NCI-H2107 (cell line): ENCODE measurements at places on chromosomes 12 and 14.

GRCh38 chr12:60052483-60052882 is 456.7 kb downstream of the SLC16A7 start:
- DNase-seq, result no peak

- DNase-seq, result no peak
Observed at GRCh38 chr14:50469982-50470381, 62.4 kb downstream of the MAP4K5 start.

- no peak for DNase-seq
Observed at GRCh38 chr12:24743941-24744793, 204.7 kb downstream of the BCAT1 start.

DNA sequence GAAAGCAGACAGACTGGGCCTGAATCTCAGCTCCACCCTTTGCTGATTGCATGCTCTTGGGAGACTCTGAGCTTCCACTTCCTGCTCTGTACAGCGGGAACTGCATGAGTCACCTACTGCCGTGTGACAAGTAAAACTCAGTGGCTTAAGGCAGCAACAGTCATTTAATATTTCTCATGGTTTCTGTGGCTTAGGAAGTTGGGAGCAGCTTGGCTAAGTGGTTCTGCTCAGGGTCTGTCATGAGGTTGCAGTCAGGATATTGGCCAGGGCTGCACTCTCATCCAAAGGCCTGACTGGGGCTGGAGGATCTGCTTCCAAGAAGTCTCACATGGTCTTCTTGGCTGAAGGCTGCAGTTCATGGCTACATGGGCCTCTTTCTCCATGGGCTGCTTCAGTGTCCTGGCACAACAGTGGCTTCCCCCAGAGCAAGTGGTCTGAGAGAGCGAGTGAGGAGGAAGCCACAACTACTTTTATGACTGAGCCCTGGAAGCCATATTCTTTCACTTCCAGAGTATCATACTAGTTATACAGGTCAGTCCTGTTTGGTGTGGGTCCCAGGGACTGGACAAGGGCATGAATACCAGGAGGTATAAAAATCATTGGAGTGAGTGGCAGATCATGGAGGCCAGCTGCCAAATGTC is 49.7 kb downstream of the FAM222A start:
- DNase-seq, result no peak

GRCh38 chr14:32129124-32129523 is 52.0 kb downstream of the ARHGAP5 start:
- no peak for DNase-seq

DNA sequence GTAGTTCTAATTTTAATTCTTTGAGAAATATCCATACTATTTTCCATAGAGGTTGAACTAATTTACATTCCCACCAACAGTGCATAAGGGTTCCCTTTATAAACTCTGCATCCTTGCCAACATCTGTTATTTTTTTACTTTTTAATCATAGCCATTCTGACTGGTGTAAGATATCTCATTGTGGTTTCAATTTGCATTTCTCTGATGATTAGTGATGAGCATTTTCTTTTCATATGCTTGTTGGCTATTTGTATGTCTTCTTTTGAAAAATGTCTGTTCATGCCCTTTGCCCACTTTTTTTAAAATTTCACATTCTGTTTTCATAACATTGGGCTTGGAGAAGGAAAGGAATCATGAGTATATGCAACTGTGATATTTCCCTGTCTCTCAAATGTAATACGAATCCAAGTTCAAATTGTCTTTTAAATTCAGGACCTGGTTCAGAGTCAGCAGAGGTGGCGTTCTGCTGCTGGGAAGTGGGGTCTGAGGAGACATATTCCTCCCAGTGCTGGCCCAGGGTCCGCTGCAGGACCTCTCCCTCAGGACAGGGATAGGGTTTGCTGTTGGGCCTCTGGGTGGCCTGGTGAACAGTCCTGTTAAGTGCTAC is 81.2 kb upstream of the ETV6 start:
- DNase-seq, result no peak

- DNase-seq, result no peak
Observed at GRCh38 chr12:52147367-52147963, 44.3 kb downstream of the KRT80 start.

- no peak for DNase-seq
Observed at GRCh38 chr12:85253853-85254252, 26.2 kb upstream of the ALX1 start.

DNA sequence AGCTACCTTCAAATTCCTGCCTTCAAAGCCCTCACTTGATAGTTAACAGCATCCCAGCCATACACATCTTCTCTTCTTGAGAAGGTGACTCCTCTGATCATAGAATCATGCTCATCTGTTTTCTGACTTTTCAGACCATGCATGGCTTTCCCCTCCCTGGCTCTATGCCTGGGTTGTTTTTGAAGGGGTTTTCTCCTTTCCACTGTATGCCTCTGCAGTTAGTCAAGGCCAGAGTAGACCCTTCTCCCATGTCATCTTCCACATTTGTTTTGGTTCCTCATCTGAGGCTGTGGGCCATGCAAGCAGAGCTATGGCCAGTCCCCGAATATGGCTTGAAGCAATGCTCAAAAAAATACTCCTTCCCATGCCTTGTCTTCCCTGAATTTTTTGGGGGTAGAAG is 14.3 kb upstream of the MCRS1 start:
- DNase-seq, result no peak

DNA sequence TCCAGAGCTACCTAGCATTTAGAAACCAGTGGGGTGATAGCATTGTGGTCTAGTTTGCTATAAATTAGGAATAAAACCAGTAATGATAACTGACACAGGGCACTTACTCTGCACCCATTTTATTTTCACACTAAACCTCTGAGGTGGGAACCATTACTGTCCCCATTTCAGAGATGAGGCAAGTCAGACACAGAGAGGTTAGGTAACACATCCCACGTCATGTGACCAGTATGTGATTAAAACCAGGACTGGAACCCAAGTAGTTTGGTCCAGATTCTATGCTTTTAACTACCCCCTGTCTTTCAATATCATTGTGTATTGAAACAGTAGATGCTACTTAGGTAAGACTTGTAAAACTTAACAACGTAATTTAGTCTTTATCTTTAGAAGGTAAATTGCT is 110.2 kb downstream of the PLXNC1 start:
- DNase-seq, result no peak

- no peak for DNase-seq
Observed at GRCh38 chr12:12017135-12017581, 53.6 kb upstream of the BCL2L14 start.

DNA sequence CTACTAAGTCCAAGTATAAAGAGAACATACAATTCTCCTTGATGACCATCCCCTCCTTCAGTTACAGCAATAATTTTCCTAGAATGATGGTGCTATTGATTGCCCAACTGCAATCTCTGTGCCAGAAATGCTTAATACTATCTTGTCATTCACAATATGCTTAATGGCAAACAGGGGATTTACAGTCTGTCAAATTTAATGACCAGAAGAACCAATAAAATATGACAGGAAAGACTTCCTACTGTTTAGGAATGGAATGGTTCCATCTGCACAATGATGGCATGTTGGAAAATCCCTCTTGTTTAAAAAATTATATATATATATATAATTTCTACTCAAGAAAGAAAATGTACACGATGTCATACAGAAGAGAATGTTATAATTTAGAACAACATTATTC is 623.2 kb downstream of the CCER1 start:
- no peak for DNase-seq

- no peak for DNase-seq
Observed at GRCh38 chr12:71178162-71178561, 20.4 kb upstream of the TSPAN8 start.

DNA sequence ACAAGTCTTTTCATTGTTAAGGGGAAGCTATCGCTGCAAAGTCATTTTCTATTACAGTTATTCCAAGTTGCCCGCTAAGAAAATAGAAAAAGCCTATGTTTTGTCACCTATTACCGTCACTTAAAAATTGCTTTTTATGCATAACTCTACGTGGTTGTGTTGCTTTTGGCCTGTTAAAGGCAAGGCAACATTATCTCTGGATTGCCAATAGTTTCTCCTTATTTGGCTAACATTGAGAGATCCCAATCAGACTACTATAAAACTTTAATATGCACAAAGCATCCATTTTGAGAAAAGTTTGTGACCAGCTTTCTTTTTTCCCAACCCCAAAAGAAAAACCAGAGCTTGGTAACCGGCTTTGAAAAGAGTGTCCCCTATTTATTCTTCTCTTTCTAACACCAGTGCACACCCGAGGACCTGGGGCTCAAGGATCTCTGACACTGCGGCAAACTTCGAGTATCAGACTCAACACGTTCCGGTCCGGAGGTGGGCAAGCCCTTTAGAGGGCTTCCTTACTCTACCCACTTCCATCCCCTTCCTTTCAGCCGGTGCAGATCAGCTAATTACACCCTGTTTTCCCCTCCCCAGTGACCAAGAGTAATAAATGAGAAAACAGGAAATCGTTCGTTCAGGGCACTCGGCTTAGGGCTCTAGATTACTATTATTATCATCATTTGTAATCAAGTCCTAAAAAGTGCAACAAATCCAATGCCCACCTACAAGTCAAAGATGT is 1.2 kb downstream of the PPP1R12A start:
- no peak for DNase-seq

- no peak for DNase-seq
Observed at GRCh38 chr12:88866881-88867280, 286.6 kb upstream of the KITLG start.

GRCh38 chr14:100304825-100305323 is 1.4 kb downstream of the SLC25A29 start:
- DNase-seq, result peak; percentile 70

DNA sequence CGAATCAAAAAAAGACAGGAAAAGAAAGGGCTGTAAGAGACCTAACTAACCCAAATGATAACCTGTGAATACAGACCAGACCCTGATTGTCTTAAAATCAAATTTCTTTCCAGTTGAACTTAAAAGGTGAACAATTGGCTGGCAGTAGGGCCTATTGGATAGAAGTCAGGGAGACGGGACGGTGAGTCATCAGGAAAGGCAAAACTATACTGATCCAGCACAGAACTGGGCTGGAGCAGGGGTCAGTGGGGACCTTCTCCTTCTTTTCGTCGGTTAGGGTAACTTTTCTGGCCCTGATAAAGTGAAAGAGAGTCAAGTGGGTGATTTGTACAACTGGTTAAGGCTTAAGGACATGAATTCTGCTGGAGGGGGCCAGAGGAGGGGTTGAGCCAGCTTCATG is 84.9 kb upstream of the OTX2 start:
- no peak for DNase-seq

DNA sequence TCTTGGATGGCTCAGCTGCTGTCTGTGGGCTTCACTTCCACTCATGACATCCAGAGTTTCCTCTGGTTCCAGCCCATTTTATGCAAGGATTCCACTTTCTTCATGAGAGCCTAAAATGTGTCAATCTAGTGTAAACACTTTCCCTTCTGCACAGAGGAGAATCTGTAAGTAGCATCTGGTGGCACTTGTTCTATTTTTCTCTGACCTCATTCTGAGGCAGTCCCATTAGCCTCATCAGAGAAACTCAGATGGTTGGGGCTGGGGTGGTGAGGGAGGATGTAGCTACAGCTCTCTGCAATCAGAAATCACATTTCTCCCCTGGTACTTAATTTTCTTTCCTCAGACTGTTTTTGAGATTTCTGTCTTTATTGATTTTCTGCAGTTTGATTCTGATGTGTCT is 81.6 kb downstream of the PRMT8 start:
- no peak for DNase-seq

- DNase-seq, result peak; percentile 57
Observed at GRCh38 chr12:122021822-122022392, at the start of gene BCL7A. Gene BCL7A, plus strand, starts transcription at chr12:122021884. Its CDS starts 208 bp downstream, at chr12:122022092.

DNA sequence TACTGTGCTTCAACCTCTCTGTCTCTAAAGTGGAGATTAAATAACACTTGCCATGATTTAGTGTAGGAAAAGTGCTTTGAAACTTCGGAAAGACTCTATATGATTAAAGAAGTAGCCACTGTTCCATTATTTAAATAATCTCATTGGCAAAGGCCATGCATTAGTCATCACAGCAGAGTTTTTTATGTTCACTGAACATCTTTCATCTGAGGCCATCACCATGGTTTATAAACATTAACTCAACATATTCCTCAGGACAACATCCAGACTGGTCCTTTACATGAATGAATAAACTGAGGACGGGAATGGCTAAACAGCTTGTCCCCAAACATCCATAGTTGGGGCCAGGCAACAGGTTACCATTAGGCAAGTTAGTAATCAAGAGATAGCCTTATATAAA is 124.6 kb upstream of the FRMD6 start:
- no peak for DNase-seq

- no peak for DNase-seq
Observed at GRCh38 chr14:50997712-50998111, 53.4 kb upstream of the PYGL start.

DNA sequence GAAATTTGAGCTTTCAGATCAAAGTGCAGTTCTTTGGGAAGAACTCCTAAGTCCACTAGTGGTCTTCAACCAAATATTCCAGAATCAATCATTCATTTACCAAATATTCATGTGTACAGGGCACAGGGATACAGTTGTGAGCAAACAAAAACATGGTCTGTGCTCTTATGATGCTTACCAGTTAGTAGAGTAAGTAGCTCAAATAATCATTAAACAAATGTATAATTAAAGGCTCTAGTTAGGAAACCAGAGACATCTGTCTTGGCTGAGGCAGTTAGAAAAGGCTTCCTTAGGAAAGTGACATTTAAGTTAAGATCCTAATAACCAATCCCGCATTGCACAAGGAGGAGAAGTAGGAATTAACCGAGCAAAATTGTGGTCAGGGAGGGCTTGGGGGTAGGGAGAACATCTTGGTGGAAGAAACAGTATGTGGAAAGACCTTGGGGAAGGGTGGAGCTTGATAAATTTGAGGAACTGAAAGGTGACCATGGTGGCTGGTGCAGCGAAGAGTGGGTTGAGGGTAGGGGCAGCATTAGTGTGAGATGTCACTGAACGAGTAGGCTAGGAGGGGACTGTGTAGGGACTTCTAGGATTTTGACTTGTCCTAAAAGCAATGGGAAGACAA is 40.0 kb downstream of the PEBP1 start:
- DNase-seq, result no peak

DNA sequence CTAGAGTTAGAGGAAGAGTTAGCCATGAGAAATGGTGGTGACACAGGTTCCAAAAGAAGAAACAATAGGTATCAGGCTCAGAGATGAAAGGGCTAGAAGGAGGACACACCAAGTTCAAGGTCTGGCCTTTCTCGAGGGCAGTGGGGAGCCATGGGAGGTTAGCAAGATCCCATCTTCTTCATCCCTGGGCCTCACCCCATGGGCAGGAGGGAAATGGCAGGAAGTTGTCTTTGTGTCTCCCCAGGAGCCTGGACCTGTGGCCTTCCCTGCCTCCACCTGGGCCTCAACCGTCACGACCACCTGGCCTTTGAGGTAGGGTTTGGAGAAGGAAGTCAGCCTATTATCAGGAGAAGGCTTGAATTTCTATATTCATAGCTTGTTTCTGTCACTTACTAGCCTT is 5.8 kb upstream of the AQP2 start:
- DNase-seq, result no peak
